CD4-positive, alpha-beta T cell treated with Interleukin-6 at 100 ng/mL for 8 hours (primary cell): ENCODE measurements at places on chromosomes 3 and 15.

GRCh38 chr3:69105320-69105719 is 17.1 kb downstream of the LMOD3 start:
- no peak for DNase-seq

- DNase-seq: no peak
Observed at GRCh38 chr3:75610773-75611172, 53.4 kb upstream of the FRG2C start.

DNA sequence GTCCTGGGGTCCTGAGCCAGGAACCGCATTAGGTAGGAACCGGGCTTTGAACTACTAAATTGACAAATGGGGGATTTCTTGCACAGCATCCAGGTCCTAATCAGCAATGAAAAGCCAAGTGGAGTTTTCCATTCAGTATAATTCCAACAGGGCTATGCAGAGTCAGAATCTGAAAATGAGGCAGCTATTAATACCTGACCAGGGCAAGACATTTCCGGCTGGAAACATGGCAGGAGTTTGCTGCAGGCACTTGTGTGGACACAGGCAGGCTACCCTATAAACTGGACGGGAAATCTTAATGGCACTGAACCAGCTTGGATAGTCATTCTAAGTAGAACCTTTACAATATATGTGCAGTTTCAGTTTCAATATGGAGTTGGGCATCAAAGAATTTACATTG is 553.1 kb downstream of the FGF12 start:
- DNase-seq: no peak

DNA sequence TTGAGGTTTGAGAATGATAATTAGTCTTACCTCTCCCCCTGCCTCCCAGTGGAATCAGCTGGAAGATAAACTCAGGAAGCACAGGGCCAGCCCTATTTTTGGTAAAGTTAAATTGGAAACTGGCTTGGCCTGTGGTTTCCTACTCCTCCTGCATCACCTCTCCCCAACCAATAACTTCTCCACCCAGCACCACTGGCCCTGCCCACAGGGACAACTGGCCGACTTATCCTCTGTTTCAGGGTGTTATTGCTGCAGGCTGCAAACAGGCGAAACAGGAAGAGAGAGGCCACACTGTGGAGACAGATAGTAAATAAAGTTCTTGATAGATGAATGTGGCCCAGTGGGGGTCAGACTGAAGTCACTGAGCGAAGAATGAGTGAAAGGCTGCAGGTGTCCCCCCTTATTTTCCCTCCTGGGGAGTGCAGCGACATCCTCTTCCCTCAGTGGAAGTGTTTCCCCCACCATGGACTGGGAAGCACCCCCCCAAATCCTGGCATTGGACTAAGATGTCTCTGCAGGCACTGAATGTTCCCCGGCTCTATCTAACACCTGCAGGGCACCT is 47.1 kb downstream of the PDIA5 start:
- DNase-seq: no peak

DNA sequence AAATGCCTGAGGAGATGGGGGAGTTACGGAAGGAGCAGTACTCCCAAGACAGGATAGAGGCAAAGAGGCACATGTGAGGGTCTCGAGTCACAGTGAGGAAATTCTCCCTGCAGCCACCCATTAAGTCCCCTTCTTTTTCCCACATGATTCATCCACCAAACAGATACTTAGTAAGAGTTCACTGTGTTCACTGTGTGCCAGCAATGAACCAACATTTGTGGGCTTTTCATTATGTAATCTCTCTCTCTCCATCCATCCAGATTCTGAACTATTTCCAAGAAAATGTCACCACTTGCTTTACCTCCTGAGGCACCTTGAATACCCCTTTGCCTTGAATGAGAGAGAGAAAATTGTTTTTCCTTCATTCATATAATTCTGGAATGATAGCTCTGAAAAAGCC is 24.6 kb upstream of the LRRFIP2 start:
- no peak for DNase-seq

GRCh38 chr3:2589336-2589969 is 490.8 kb downstream of the CNTN4 start:
- no peak for DNase-seq

DNA sequence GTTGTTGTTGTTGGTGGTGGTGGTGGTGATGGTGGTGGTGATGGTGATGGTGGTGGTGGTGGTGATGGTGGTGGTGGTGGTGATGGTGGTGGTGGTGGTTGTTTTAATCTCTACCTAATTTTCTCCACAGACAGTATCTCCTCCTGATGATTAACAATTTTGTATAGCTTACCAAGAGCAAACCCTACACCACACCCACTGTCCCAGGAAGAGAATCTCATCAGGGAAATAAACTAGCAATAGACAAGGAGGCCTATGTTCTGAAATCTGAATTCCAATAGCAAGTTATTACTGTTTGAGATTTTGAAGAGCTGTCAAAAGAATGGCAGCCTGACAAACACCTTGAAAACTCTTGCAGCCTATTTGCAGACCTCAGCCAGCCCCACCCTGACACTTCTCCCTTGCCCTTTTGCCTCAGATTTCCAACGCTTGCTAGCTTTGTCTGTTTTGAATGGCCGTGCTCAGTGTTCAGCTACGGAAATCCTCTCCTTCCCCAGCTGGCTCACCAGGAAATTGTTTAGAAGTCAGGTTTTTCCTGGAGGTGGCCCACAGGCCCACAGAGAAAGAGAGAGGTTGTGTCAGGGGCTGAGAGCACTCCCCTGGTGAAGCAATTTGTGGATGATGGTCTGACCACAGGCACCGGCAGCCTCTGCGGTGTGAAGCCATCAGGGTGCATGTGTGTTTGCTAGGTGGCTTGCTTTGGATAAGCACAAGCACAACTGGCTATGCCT is 101.6 kb downstream of the MAGI1 start:
- no peak for DNase-seq

DNA sequence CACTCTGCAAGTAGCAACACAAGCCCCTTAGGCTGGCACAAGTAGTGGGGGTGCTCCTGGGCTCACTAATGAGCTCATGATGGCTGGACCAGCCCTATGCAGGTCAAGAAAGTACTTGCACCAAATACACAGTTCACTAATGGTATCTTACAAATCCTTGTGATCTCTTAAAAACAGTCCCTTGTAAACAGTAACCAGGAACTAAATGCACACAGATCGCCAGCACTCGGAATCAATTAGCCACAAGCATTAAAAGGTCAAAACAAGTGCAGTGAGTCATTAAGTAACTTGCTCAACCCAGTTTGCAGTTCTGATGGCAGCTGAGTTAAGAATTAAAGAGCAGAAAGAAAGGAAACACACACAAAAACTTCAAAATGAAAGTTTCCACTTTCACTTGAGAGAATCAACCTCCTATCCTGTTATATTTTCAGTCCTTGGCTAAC is 43.2 kb downstream of the ARHGEF3 start:
- DNase-seq: peak; percentile 49

DNA sequence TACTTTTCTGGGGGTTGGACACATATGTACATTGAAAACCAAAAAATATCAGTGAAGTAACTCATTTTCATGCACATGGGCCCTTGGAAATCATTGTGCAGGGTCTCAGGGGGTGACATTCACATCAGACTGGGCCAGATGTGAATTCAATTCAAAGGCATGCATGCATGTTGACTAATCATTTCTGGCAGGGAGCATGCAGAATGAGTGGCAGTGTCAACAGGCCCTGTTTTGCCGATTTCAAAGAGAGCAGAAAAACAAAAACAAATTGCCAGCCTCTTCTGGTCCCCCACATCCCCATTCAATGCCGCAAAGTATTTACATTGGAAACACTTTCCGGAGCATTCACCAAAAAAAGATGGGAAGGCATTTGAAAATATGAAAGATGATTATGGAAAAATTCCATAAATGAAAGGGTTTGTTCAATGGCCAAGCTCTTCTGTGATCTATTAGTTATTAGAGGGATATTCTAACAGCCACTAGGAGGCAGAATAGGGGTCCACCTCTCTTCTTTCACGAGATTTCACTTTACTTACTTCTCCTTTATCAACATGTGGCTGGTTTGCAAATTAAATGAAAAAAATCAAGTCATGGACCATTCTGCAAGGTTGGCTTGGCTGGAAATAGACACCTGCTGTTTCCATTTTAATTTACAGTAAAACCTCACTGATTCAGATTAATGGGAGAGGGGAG is 119.9 kb upstream of the FEZF2 start:
- no peak for DNase-seq

GRCh38 chr15:59330649-59331048 is 42.0 kb downstream of the MYO1E start:
- no peak for DNase-seq

DNA sequence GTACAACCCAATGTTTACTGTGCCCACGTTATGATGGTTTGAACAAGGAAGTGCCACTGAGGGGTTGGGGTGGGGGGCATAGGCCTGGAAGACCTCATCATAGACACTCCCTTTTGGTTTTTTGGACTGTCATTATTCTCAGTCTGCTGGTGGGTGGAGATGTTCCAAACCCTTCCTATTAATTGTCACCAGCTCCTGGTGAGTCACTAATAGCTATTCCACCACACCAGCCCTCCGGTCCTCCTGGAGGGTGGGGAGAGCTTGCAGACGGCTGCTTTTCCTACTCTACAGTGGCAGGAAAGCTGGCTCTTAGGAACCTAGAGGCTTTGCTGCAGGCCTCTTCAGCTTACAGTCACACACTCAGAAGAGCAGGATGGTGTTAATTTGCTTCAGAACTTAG is 9.0 kb upstream of the COPG1 start:
- no peak for DNase-seq

DNA sequence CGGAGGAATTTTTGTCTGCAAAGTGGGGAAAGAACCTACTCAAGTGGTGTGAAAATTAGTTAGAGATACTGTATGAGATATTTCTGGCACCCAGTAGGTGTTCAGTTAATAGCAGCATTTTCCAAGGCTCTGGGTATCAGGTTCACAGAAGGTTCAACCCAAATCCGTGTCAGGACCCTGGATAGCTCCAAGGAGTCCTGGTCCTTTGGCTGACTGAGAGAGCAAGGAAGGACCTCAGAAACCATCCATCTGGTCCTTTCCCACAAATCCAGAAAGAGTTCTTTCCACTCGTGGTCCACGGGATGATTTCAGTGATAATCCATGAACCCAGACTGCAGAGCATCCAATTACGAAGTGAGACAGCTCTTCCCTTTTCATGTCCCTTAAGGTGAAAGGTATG is 51.4 kb downstream of the SLC6A11 start:
- DNase-seq: no peak

GRCh38 chr3:88263417-88264100 is 113.8 kb downstream of the C3orf38 start:
- DNase-seq: no peak

DNA sequence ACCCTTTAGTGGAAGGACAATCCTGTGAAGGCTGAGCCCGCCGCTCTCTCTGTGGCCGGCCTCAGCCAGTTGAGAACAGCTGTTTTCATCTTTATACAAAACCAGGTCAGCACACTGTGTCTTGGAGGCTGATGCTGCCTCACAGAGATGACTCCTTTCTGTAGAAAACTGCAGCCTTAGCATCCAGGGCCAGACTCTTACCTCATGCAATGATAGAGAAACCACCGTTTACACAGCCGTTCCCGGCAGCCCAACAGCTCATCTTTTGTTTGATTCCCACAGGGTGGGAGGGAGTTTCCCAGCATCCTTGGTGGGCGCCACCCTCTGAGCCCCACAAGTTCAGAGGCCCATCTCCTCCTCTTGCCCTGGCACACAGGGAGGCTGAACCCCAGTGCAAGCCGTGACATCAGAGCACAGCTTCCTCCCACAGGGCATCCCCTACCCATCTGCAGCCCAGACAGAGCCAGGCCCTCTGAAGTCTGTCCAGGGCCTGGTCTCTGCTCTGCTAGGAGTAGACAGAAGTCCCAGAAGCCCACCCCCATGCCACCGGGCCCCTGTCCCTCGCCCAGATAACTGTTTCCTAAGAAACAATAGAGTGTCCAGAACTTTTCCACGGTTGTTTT is 105.0 kb downstream of the LRRK1 start:
- DNase-seq: no peak

- no peak for DNase-seq
Observed at GRCh38 chr15:84023636-84024035, 211.9 kb upstream of the GOLGA6L4 start.

- DNase-seq: no peak
Observed at GRCh38 chr15:35691891-35692867, 146.2 kb upstream of the DPH6 start.

DNA sequence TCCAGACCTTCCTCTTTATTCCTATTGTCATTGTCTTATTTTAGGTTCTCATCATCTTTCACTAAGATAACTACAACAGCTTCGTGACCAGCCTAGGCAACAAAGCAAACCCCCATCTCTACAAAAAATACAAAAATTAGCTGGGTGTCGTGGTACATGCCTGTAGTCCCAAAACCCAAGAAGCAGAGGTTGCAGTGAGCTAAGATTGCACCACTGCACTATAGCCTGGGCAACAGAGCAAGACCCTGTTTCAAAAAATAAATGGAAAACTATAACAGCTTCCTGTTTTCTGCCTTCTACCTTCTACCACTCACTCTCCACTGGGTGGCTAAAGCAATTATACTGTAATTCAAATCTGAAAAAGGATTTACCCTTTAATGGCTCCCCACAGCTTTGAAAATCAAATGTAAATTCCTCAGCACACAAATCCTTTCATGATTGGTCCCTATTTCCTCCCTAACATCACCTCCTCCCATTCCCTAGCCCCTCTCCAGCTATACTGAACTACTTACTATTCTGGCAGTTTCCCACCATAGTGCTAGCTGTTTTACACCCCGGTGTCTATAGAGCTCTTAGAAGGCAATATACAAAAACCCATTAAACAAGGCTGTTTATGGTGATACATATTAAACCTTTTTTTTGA is 33.4 kb downstream of the LRRFIP2 start:
- DNase-seq: no peak
